ENCODE measurements at places on chromosomes 11 and 22.

DNA sequence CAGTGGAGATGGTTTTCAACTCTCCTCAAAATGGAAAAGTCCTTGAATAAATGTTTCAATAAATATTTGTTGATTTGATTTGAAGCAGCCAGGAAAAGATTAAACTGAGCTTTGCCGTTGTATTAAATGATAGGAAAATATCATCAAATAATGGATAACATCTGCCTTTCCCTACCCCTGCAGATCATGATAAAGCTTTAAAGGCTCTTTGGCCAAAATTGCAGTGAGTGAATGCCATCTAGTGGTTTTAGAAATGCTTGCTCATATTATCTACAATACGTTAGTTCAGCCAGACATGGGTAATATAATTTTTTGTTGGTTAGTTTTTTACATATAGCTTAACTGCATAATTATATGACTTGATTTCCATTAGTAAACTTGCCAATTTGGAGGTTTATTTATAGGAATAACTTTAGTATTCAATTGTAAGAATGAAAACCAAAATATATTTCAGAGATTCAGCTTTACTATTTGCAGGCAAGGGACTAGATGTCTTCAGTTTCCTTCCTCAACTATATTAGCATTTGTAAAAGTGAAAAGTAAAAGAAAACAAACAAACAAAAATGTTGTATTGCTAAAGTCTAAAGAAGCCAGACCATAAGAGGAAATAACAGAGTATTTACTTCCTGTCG lies 159.2 kb downstream of the MSANTD4 start:
- peak; percentile 50 for DNase-seq

DNA sequence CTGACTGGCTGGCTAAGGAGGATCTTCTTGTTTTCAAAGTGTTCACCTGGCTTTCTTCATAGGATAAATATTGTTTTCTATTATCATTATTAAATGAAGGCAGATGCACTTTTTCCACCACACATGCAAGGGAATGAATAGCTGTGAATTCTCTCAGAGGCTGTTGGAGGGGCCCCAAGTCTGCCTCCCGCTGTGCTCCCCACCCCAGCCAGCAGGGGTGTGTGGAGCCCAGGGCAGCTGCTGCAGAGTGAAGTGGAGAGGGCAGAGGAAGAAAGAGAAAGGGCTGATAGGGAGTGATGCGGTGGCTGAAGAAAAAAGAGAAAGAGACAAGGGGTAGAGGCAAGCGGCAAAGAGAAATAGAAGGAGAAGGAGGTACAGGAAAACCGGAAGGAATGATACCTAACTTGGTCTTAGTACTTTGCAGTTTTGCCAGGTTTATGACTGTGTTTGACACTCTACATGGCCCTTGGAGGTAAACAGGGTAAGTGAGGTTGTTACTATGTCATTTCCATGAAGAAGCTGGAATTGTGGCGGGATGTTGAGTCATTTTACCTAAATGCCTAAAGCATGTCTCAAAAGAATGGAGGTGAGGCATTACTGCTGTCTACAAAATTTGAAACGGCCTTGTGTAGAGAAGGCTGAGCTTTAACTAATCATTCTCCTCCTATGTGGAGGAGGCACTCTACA lies 145.7 kb upstream of the B3GAT1 start:
- DNase-seq, result no peak

GRCh38 chr11:117557361-117557760 lies 229.7 kb downstream of the CEP164 start:
- no peak for DNase-seq

DNA sequence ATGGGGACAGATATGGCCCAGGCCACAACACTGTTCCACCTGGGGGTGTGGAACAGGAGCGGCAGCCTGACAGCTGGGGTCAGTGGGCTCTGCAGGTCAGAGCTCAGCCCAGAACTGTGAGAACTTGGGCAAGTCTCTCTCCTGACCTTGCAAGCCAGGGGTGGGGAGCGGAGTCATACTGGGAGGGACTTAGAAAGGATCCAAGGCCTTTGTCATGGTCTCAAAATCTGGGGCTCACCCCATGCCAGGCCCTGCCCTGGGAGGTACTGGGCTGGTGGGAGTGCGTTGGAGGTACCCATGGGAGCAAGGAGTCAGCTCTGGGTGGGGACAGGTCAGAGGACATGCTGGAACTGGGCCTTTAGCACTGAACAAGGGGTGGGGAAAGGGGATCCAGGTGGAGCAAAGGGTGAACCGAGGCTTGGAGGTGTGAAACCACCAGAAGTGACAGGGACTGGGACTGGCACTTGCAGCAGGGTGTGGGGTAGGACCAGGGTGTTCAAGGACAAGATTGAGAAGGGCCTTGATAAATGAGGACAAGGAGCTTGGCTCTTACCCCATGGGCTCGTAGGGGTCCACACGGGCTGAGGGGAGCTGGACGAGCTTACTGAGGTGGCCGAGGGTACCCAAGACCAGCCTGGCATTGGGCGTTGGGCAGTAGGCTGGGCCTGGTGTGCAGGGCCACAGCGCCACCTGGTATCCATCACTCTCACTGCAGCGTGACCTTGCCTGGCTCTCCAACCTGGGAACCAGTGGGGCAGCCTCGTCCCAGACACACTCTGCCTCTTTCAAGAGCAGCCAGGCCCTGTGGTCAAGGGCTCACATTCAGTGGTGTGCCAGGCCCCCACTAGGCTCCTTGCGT lies 7.4 kb upstream of the PMM1 start:
- DNase-seq, result peak; percentile 69

GRCh38 chr22:40547729-40548143 lies 88.8 kb downstream of the MRTFA start:
- no peak for DNase-seq

- DNase-seq, result peak; percentile 71
Observed at GRCh38 chr11:73143126-73143838, 1.2 kb upstream of the FCHSD2 start.

DNA sequence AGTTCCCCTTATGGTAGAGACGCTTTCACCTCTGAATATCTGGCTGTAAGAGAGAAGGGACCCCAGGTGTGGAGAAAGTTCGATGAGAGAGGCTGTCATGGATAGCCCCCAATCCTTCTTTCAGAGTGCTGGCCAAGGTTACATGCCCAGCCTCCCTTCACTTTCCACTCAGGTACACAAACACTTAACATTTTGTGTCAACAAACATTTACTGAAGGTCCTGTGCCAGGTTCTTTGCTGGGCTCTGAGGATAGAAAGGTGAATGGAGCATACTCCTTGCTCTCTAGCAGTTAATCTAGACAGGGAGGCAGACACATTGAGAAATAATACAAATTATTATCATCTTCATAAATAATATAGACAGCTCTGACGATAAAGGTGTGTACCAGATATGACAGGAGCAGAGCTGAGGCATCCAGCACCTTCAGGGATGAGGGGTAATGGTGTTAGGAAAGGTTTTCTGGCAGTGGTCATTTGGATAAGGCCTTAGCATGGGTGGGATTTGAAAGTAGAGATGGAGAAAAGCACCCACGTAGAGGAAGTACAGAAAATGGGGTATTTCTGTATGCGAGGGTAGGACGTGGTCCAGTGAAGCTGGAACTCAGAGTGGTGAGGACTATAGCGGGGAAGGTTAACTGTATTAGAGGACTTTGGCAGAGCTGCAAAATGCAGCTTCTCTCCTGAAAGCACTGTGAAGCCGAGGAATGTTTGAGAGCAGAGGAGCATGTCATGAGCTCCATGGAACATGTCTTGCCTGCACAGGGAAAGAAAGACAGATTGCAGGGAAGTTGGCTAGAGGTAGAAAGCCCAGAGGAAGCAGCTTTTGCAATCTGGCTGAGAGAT lies 19.6 kb downstream of the PPFIBP2 start:
- DNase-seq, result no peak

DNA sequence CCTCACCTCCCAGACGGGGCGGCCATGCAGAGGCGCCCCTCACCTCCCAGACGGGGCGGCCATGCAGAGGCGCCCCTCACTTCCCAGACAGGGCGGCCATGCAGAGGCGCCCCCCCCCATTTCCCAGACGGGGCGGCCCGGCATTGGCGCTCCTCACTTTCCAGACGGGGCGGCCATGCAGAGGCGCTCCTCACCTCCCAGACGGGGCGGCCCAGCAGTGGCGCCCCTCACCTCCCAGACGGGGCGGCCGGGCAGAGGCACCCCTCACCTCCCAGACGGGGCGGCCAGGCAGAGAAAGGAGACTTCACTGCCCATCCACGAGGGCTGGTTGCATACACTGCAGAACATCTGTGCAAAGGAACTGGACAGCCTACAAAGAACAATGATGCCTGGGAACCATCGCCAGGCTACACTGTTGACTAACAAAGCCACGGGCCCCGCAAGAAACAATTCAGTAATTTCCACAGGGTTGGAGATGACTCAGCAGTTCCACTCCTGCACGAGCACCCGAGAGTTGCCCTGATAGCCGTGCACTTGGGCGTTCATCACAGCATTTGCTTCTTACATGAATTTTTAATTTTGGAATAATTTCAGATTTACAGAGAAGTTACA lies 58.7 kb downstream of the CTTN start:
- no peak for DNase-seq

DNA sequence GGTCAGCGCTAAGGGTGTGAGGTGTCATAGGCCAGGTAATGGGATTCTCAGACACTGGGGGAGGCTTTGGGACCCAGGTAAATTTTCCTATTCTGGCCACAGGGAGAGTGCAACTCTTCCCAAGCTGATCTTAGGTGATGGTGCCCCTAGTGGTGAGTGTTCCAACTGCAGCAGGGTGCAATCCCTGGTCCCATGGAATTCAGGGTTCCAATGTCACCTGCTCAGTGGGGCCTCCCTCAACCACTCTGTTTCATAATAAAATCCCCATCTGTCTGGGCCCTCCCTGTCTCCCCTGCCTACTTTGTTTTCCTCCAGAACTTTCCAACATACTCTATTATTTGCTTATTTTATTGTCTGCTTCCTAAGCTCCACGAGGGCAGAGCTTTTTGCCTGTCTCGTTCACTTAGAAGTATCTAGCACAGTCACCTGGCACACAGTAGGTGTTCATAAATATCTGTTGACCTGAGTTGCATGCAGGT lies 2.9 kb upstream of the SGSM1 start:
- peak; percentile 72 for DNase-seq

DNA sequence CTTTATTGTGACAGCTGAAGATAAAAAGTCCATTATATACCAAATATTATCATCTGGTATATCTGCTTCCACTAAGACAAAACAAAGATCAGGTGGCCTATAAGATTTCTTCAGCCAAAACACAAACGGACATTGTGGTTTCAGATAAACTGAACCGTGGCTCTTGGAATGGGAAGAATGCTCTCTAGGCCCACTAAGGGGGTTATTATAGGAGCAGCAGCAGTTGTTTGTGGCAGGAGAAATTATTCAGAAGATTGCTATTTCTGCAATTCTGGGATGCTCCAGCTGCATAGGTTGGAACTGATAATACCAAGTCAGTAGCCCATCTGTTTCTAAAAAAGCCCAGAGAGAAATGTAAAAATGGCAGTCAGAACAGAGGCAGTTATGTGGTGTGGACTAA lies 145.3 kb downstream of the NCAM1 start:
- DNase-seq, result no peak

DNA sequence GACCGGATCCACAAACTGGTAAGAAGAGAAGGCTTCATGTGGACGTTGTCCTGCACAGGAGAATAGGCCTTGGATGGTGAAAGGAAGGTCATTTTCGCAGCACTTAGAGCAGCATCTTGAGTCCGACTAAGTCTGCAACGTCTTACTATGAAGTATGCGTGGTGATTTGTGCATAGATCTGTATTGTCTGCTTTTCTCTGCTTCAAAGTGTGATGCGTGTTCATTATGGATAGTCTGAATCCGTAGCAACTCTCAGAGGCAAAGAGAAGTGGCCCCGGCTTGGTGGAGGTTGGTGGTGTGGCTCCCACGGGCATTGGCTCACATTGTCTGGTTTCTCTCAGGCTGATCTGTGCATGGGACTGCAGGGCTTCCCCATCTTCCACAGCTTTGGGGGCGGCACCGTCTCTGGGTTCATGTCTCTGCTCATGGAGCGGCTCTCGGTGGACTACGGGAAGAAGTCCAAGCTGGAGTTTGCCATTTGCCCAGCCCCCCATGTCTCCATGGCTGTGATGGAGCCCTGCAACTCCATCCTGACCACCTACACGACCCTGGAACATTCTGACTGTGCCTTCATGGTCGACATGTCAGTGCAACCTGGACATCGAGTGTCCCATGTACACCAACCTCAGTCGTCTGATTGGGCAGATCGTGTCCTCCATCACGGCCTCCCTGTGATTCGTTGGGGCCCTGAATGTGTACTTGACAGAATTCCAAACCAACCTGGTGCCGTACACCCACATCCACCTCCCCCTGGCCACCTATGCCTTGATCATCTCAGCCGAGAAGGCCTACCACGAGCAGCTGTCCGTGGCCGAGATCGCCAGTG lies 21.5 kb downstream of the LRRC74B start:
- no peak for DNase-seq

DNA sequence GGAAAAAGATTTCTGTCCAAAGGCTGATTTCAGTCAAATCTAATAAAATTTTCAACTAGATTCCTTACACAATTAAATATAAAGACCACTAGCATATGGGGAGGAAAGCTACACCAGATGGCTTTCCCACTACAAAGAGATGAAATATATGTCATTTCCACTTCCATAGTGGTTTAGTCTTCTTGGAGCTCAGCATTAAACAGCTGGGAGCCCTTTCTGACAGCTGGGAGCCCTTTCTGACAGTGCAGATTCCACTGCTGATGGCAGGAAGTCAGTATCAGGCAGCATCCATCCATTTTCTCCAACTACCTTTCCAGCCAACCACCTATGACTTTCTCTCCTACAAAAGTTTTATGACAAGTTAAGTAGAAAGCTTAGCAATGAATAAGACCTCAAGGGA lies 177.9 kb downstream of the RRAS2 start:
- DNase-seq, result no peak

GRCh38 chr11:19790831-19791552 lies 78.4 kb downstream of the NAV2 start:
- DNase-seq, result no peak

GRCh38 chr22:26170795-26171580 lies 1.7 kb downstream of the SEZ6L start:
- DNase-seq, result peak; percentile 43

DNA sequence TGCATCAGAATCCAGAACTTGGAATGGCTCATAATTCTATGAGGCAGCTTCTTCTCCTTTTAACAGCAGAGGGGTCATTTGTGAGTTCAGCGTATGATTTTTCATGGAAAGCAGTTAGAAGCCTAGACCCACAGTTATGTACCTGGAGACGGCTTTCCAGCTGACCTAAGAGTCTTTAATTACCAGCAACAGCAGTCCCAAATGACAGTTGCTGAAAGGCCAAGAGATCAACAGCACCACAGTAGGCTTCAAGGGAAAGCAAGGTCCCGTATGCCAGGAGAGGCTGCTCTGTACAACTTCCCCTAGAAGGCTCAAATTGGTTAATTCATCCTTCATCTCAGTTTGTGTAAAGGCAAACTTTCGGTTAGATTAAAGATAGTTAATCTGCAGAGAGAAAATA lies 363.0 kb downstream of the SOX6 start:
- DNase-seq, result no peak

- no peak for DNase-seq
Observed at GRCh38 chr22:24419475-24419850, 7.9 kb upstream of the ADORA2A start.

- DNase-seq, result peak; percentile 97
Observed at GRCh38 chr11:65817835-65818680, 15.7 kb upstream of the SNX32 start.

- no peak for DNase-seq
Observed at GRCh38 chr11:130642994-130643393, 194.5 kb downstream of the ADAMTS15 start.

Measured in hepatocyte (in vitro differentiated cells).